ENCODE measurements at places on chromosomes 4 and X.

GRCh38 chr4:151672996-151673395, 87.8 kb downstream of the GATB start:
- no peak for DNase-seq

GRCh38 chr4:52931243-52931642, 69.1 kb downstream of the RASL11B start:
- no peak for DNase-seq

GRCh38 chr4:90842960-90843359, 715.8 kb downstream of the CCSER1 start:
- no peak for DNase-seq

DNA sequence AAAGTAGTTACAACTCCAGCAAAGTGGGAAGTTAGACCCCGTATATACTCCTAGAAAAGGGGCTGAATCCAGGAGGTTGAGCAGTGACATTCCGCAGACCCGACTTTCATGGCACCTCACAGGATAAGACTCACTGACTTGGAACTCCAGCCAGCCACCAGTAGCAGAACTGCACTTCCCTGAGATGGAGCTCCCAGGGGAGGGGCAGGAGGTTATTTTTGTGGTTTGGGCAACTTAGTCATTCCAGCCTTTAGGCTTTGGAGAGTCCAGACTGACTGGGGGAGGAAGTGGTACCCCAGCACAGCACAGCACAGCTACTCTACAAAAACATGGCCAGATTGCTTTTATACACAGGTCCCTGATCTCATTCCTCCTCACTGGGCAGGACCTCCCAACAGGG, 319.1 kb downstream of the PCDH19 start:
- DNase-seq = no peak

- DNase-seq = no peak
These were observed 5.4 kb upstream of the PDLIM5 start for GRCh38 chr4:94446386-94446785.

GRCh38 chr4:124104101-124104500, 608.4 kb downstream of the ANKRD50 start:
- no peak for DNase-seq

GRCh38 chr4:136558940-136559494, 973.3 kb downstream of the PCDH18 start:
- DNase-seq = no peak

- DNase-seq = no peak
These were observed 811.3 kb downstream of the KLHL13 start for GRCh38 chrX:117305168-117305766.

GRCh38 chr4:15738877-15739276, 36.0 kb downstream of the BST1 start:
- DNase-seq = no peak

DNA sequence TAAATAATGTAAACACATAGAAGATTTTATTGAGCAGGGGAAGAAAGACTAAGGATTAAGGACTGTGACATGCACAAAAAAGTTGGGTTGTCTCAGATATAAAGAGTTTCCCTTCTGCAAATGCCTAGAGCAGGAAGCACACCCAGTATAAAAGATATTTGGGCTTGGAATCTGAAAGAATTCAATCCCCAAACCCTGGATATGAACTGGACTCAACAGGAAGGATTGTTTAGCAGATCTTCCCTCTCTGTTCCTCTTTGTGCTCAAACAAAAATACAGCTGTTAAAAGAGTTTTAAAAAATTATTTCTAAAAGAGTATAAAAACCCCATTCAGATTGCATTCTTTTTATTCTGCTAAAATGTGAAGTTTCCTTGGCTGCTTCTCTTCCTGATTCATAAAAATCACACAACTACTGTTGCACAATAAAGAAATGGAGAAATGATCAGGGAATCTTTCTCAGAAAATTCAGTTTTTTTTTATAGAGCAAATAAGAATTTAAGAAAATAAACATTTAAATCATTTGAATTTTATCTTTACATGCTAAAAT, 71.4 kb downstream of the PDLIM5 start:
- no peak for DNase-seq

- no peak for DNase-seq
These were observed 71.2 kb downstream of the LNX1 start for GRCh38 chr4:53520116-53520515.

GRCh38 chr4:7155590-7156071, 36.7 kb upstream of the SORCS2 start:
- peak; percentile 41 for DNase-seq

DNA sequence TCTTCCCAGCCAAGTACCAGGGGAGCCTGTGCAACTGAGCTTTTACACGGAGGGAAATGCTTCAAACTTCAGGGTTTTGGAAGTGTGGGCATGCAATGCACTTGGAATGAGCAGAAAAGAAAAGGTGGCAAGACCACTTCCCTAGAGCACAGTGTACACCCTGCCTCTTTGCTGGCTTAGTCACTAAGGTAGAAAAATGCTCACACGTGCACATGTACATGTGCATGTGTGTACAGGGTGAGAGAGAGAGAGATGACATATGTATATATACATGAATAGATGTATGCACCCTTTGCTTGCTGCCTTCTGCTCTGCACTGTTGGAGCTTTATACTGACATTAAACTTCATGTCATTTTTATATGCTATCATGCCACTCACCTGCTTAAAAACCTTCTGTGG, 7.9 kb upstream of the KLF3 start:
- no peak for DNase-seq

DNA sequence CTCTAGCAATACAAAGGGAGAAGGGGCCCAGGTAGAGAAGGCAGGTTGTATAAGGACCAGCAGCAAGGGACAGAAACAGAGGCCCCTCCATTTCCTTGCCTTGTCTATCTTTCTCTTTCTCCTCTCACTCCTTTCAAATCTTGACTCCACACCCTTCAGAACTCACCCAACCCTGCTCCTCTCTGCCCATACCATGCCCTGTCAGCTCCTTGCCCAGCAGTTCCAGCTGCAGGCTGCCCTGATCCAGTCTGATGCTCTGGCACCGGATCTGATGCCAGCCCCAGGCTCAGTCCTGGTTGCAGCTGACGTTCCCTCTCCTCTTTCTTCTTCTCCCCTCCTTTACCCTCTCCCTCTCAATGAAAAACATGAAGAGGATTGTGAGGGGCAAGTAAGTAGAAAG, 291.2 kb downstream of the FBXW7 start:
- no peak for DNase-seq

- no peak for DNase-seq
These were observed 18.4 kb downstream of the DDX3X start for GRCh38 chrX:41352329-41352838.

DNA sequence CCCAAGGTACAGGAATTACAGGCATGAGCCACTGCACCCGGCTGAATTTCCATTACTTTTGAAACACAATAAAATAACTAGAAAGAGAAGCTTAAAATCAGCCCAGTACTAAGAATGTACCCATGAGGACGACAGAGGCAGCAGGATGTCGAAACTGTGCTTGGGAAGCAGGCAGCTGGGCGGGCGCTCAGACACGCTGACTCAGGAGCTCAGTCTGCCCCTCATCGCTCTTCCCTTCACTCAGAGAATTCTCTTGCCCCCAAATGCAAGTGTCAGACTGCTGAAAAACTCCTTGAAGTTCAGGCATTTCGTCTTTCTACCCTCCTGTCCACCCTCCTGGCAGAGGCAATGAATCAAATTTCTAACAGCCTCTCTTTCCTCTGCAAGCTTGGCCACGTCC, 41.0 kb upstream of the CDKN2AIP start:
- no peak for DNase-seq

- no peak for DNase-seq
These were observed 89.8 kb downstream of the CHIC2 start for GRCh38 chr4:53974561-53974960.

- no peak for DNase-seq
These were observed 94.7 kb upstream of the NAP1L5 start for GRCh38 chr4:88792268-88792781.

- DNase-seq = no peak
These were observed 116.6 kb downstream of the UPRT start for GRCh38 chrX:75390470-75390869.

GRCh38 chrX:154540897-154541535, 5.6 kb downstream of the G6PD start:
- no peak for DNase-seq

DNA sequence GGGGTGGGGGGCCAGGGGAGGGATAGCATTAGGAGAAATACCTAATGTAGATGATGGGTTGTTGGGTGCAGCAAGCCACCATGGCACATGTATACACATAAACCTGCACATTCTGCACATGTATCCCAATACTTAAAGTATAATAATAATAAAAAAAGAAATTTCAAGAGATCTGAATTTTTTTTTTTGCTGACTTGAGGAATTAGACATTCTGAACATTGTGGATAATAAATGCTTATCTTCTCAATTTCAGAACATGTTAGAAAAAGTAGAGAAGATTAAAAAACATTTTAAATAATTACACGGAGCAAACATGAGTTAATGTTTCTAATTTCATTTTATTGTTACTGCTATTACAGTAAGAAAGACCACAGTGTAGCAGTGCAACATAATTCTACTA, 230.4 kb downstream of the DTHD1 start:
- DNase-seq = no peak

DNA sequence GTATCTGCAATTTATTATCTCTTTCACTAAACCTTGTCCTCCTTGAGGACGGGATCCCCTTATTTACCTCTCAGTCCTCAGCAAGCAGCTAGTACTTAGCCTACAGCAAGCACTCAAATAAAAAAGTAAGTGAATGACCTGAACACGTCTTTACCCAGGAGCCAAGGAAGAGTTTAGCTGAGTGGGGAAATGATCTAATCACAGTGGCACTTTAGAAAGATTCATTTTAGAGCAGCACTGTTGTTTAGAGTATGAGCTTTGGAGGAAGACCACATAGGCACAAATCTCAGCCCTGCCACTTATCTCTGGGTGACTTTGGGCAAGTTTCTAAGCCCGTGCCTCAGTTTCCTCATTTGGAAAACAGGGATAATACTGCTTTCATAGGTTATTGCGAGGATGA, 2.7 kb downstream of the FAM120C start:
- no peak for DNase-seq

GRCh38 chr4:181859439-181859838, 383.8 kb upstream of the TENM3 start:
- DNase-seq = no peak

GRCh38 chr4:57195622-57196021, 85.4 kb upstream of the IGFBP7 start:
- no peak for DNase-seq

DNA sequence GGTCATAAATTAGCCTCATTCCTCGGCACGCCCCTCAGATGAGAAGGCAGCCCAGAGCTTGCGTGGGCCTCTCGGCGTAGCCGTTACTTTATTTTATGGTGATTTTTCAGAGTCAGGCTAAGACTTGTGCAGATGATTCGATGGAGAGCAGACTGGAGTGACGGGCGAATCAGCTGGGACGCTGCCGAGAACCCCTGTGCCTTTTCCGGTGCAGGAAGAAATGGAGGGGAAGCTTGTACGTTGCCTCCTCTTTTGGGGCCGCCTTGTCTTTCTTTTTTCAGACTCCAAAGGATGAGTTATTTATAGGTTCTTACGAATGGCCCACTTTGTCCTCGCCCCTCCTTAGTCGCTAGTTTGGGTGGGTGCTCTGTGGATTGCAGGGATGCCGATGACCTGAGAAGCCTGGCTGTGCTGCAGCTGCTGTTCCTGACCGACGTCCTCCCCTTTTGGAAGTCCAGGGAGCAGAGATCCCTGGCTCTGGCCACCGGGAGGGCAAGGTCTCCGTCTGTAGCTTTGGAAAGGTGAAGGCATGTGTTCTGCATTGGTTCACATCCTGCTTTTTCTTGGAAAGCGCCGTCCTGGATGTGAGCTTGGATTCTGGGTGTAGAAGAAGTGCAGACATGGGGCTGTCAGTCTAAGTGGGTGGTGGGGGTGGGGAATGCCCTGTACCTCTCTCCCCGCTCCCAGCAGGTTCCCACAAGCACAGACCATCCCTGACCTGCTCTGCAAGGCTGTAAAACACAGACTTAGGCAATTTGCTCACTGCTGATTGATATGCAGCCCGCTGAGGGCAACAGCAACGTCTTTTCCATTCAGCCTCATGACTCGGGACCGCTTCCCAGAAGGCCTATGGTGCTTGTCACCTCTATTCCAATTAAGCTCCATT, 9.3 kb downstream of the SORCS2 start:
- no peak for DNase-seq

DNA sequence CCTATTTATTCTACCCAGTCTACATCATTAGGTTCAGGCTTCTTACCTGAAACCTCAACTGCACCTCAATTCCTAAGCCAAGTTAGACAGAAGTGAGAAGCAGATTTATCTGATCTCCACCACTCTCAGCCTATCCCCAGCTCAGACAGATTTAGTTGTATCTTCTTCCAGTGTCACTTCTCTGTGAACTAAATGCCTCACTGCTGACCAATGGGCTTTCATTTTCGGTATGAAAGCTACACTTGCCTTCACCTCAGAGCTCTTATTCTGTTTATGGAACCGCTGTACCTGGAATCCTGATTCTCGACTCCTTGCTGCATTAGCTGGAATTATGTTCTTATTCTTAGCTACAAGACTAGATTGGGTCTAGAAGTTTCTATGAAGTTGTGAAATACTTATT, 833.2 kb downstream of the CCSER1 start:
- DNase-seq = no peak

DNA sequence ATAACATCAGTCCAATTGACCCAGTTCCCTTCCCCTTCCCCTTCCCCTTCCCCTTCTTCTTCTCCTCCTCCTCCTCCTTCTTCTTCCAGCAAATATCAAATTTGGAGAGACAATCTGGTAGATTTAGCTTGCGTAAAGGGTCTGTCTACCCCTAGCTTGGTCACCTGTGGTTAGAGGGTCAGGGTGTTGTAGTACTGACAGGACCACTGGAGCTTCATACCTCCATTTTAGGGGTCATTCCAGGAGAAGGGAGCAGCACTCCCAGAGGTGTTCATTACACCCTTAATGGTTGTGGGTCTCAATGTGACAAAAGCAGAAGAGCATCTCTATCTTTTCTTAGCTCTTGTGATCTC, 3.7 kb upstream of the FGB start:
- DNase-seq = no peak

GRCh38 chr4:94678896-94679295, 78.9 kb upstream of the BMPR1B start:
- no peak for DNase-seq

- no peak for DNase-seq
These were observed 554.1 kb upstream of the MAGEB2 start for GRCh38 chrX:29661290-29661689.

GRCh38 chr4:101020956-101021355, 326.4 kb downstream of the PPP3CA start:
- DNase-seq = no peak

GRCh38 chr4:130238121-130238520, 1142.2 kb downstream of the C4orf33 start:
- DNase-seq = no peak

- DNase-seq = no peak
These were observed 174.8 kb downstream of the HHIP start for GRCh38 chr4:144820728-144821085.

GRCh38 chr4:171521726-171522125, 291.5 kb upstream of the GALNTL6 start:
- DNase-seq = no peak
